ENCODE measurements at places on chromosomes 3 and 15.

GRCh38 chr15:60191821-60192220, 187.7 kb downstream of the FOXB1 start:
- no peak for DNase-seq

GRCh38 chr15:72616491-72617210, 37.8 kb upstream of the GOLGA6B start:
- no peak for DNase-seq

DNA sequence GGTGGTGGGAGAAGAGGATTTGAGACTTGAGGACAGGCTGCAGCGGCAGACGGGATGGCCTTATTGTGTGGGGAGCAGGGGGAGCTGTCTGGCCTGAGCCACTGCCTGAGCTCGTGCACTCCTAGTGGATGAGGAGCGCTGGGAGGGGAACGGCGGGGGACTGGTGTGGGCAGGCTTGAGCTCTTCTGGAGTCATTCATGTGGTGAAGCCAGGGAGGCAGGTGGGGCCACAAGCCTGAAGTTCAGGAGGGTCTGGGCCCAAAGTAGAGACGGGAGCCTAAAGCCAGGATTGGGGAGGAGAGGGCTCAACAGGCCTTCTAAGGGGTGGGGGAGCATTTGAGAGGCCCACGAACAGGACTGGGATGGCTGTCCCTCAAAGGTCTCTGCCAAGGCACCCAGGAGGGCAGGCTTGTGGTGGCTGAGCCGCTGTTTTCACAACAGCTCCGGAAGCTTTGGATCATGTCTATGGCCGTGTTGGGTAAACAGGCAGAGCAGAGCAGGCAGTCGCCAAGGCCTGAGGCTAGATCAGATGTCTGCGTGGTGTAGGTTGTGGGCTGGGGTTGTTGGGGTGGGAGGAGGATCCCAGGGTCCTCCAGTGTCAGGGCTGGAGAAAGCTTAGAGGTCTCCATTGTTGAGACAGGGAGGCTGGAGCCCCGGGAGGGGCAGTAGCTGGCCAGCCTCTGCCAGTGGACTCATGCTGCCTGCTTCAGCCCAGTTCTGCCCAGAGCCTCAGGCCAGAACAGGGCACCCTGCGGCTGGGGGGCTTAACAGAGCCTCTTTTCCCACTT, 8.2 kb downstream of the PRKCD start:
- DNase-seq: no peak

DNA sequence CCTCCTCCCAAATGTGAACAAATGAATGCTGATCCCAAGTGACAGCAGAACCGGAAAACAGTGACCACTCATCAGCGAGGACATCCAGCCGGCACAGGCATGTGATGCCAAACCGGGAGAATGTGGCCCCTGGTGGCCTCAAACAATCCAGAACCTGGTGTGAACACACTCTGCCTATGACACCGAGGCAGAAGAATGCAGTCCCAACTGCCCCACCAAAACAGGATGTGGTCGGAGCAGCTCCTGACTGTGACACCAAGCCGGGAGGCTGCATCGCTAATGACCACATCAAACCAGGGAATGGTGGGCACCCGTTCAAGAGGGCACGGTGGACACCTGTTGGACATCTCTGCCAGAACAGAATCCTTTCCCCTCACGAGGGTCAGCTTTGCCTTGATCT, 15.4 kb downstream of the SCN5A start:
- no peak for DNase-seq

DNA sequence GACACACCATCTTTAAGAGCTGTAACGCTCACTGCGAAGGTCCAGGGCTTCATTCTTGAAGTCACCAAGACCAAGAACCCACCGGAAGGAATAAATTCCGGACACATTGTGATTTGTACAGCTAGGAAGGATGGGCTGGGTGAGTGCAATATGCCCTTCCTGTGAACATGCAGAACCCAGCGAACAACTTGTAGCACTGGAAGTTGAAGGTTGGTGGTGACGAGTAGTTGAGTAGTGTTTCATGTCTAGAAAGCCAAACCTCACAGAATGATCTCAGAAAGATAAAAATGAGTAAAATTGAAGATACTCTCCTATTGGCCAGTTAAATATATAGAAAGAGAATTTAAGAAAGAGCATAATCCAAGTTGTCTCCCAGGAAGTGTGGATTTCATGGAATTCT, 462.2 kb upstream of the CFAP20DC start:
- DNase-seq: no peak

GRCh38 chr15:88982304-88982945, 69.2 kb upstream of the MFGE8 start:
- no peak for DNase-seq

DNA sequence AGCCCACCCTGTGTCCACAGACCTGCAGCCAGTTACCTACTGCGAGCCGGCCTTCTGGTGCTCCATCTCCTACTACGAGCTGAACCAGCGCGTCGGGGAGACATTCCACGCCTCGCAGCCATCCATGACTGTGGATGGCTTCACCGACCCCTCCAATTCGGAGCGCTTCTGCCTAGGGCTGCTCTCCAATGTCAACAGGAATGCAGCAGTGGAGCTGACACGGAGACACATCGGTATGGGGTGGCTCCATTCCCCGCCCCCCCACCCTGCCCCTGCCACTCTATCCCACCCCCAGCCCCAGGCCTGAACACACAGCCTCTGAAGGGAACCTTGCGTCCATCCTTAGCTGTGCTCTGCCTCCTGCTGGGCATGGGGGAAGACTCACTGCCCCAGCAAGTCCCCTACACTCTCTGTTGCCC, 73.2 kb downstream of the AAGAB start:
- DNase-seq: no peak

GRCh38 chr3:109072194-109072593, 45.7 kb downstream of the MORC1 start:
- no peak for DNase-seq

GRCh38 chr3:12955651-12956315, 114.4 kb upstream of the RPL32 start:
- DNase-seq: no peak

DNA sequence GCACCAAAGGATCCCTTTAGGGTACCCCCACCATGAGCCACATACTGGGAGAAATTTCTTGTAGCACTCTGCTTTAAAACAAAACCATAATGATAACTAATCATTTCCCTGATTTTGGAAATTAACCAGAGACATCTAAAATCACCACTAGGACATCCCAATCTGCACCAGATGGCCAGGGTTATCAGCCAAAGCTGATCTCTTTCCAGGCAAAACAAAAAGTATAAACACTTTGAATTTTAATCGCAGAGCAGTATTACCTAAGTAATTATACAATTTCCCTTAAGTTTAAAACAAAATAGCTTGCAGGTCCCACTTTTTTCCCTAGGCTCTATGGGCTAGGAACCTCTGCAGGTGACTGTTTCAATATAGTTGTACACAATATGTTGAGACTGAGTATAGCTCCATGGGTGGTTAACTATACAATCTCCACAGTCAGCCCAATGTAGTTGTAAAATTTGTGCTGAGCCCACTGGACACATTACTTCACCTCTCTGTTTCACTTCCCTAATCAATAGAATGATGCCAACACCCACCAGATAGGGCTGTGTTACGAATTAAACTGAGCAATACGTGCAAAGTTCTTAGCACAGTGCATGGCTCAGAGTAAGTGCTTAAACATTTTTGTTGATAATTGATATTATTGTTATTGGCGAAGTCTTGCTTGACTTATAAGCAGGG, 629 bp upstream of the NOX5 start:
- no peak for DNase-seq

DNA sequence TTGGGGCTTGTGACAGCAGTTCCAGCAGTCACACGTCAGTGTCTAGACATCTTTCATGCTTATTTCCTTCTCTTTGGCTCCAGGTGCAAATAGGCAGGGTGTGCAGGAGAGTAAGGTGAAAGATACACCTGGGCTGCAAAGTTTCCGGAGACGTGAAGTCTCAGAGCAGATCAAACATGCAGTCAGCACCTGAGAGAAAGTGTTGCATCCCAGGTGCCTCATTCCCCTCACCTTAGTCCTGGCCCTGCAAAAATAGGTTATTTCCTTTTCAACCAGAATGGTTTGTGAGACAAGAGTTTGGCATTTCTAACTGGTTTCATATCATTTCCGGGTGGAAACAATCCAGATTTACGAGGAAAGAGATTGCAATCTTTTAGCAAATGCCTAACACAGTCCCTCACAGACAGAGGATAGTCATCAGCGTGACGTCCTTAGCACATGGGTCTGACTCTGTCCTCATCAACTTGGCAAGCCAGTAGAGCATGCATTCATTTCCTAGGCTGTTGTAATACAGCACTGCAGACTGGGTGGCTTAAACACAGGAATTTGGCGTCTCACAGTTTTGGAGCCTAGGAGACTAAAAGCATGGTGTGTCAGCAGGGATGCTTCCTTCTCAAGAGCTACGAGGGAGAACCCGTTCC, 58.2 kb upstream of the ARRDC4 start:
- no peak for DNase-seq

DNA sequence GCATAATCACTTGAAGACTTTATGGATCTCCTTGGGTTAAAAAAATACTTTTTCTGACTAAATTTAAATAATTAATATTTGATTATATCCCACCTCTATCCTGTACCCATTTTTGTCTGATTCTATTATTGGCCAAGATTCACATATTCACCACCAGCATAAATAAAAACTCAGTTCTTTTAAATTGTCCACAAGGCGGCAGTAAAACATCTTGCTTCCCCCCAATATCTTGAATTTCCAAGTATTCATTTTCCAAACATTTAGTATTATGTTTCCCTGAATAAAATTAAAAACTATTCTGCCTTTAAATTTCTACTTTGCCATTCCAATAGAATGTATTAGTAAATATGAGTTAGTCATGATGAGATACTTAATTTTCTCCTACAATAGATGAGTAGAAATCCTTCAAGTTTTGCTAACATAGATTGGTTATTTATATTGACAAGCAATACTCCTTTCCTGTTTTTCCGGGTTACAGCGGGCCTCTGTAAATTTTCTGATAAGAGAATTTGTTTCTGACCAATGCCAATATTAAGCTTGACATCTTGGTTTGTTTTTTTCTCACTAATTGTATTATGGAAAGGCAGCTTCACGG, 218.7 kb upstream of the MDFIC2 start:
- no peak for DNase-seq

- DNase-seq: no peak
These were observed 14.6 kb upstream of the PRKCD start for GRCh38 chr3:53146319-53146891.

DNA sequence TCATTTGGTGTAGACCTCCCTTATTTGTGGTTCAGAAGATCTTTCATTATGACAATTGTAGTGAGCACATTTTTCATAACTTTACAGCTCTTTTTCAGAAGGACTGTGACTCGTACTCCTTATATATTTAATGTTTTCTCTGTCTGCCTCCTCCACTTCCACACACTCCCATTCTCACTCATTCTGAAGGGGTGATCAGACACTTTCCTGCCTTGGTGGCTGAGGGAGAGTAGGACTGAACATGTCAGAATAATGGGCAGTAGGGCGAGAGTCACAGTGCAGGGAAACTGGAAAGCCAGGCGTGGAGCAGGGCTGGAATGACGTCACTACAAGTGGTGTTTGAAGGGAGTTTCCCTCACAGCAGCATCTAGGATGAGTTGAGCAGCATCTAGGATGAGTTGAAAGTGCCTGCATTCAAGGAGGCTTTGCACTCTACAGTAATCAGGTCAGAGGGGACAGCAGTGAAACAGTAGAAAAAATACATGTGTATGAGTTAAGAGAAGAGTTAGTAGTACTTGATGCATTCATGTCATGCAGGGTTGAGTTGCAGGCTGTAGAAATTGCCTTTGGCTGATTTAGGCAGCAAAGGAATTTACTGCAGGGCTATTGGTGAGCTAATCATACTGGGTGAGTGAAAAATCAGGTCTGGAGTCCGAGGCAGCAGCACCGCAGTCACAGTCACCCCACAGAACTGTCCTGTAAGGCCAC, 36.3 kb upstream of the FBXL22 start:
- DNase-seq: no peak

DNA sequence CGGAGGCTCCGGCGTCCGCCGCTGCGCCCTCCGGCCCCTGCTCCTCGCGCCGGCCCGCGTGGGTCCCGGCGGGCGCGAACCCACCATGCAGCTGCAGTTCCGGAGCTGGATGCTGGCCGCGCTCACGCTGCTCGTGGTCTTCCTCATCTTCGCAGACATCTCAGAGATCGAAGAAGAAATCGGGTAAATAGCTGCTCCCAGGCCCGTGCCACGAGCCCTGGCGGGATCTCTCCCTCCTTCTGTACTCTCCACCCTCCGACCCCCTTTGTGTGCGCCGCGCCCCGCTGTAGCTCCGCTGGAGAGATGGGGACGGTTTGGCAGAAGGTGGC, 263 bp downstream of the ST8SIA2 start:
- no peak for DNase-seq

DNA sequence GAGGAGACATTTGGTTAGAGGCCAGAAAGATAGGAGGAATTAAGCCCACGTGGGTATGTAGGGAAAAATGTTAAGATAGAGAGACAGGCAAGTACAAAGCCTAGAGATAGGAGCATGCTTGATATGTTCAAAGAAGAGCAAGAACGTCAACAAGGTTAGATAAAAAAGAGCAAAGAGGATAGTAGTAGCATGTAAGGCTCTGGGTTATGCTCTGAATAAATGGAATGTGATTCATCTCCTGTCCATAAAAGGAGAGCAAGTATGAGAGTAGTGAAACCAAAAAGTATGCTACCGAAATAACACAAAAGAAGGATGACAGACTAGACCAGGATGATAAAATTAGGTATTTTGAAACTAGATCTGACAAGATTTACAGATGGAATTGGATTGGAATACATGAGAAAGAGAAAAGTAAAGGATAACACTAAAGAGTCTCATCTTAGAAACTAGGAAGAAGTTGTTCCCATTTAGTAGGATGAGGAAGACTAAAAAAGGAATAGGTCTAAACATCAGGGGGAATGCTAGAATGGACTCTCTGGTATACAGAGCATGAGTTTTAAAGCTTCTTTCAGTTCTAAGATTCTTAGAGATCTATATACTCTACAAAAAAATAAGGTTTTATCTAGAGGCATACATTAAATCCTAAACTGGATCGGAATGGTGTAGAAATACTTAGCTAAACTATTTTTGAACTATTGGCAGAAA, 59.1 kb downstream of the TRPM7 start:
- DNase-seq: no peak

DNA sequence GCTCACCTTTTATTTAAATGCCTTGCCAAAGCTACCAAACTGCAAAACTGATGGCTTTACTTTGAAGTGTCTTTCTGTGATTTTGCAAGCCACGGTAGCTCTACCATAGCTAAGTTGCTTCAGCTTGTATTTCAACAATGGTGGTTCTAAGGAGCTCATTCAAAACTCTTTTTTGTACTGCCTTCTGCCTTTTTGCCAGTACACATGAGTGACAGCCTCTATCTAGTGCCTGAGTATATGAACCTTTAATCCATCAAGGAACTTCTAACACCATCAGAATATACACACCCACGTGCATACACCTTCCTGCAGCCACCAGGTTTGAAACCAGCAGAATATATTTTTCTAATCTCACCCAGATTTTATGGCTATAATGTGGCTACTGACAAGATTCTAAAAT, 10.4 kb upstream of the NR2F2 start:
- no peak for DNase-seq

GRCh38 chr3:45852828-45853227, 10.9 kb upstream of the LZTFL1 start:
- DNase-seq: no peak

DNA sequence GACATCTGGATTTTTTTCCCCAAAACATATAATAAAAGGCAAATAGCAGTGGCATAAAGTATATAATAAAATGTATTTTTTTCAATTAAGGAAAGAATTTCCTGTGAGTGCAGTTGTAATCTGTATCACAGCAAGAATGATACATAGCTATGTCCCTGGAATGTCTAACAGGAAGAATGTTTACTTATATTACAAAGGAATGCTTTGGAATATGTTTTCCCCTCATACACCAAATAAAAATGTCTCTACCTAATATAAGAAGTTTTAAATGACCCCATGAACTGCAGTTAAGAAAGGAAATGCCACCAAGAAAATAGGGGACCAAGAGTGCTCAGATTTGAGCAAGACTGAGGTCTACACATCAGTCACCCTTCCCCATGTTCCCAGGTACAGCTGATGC, 38.0 kb upstream of the ATP11B start:
- no peak for DNase-seq

Data from NCI-H524 treated with DMSO at 0.1 percent for 48 hours (cell line).